ENCODE measurements at places on chromosomes 4 and X. TPM values are rescaled to one million over a fixed set of nuclear protein-coding genes. Genes with fewer than 3 reads are reported as not detected.

The SATL1 gene
- not detected for total RNA-seq

The CXorf65 gene
- total RNA-seq, result not detected

The UGT2B11 gene
- not detected for total RNA-seq

The RBMX2 gene
- total RNA-seq, result 8.5 TPM

The PDE6B gene
- total RNA-seq, result 0.39 TPM

The CXCL3 gene
- 0.40 TPM for total RNA-seq

The NEXMIF gene
- 0.08 TPM for total RNA-seq
